Left lung (tissue), 14 donors: ENCODE measurements at places on chromosomes 13 and 19.

- peak; percentile 73 for DNase-seq
Observed at GRCh38 chr13:110108348-110109139, 198.4 kb downstream of the COL4A1 start.

- no peak for DNase-seq
Observed at GRCh38 chr19:17121736-17122293, 46.2 kb downstream of the MYO9B start.

DNA sequence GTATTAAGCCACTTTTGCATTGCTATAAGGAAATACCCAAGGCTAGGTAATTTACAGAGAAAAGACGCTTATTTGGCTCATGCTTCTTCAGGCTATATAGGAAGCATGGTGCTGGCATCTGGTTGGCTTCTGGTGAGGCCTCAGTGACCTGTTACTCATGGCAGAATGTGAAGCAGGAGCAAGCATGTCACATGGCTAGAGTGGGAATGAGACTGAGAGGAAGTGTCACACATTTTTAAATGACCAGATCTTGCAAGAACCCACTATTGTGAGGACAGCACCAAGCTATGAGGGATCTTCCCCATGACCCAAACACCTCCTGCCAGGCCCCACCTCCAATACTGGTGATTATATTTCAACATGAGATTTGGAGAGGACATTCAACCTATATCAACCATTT is 25.7 kb upstream of the IGFL4 start:
- no peak for DNase-seq

GRCh38 chr13:113479179-113479578 is 11.3 kb downstream of the DCUN1D2 start:
- no peak for DNase-seq

GRCh38 chr19:46451352-46451751 is 20.0 kb downstream of the PNMA8A start:
- DNase-seq: no peak

DNA sequence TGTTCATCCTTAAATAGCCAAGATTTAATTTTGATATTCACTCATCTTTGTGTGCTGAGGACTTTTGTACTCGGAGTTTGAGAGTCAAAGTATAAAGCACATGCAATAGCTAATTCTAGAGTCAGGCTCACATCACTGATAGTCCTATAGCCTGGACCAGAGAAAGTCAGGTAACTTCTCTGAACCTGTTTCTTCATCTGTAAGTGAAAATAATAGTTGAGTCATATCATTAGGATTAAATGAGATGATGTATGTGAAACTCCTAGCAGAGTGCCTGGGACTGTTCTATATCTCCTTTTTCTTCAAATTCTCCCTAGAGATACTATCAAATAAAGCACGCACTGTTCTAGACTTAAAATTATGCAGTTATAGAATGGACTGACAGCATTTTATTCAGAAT is 9.0 kb downstream of the CHAMP1 start:
- no peak for DNase-seq

DNA sequence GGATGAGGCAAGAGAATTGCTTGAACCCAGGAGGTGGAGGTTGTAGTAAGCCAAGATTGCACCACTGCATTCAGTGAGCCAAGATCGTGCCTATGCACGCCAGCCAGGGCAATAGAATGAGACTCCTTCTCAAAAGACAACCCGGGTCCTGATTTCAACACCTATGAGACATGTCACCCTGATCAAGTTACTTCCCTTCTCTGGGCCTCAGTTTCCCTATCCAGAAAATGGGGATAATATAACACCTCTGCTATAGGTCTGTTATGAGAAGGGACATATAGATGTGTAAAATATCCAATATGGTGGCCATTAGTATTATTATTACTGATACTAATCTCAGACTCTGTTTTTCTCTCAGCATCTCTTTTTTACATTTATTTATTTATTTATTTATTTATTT is 12.9 kb upstream of the GIPR start:
- no peak for DNase-seq

DNA sequence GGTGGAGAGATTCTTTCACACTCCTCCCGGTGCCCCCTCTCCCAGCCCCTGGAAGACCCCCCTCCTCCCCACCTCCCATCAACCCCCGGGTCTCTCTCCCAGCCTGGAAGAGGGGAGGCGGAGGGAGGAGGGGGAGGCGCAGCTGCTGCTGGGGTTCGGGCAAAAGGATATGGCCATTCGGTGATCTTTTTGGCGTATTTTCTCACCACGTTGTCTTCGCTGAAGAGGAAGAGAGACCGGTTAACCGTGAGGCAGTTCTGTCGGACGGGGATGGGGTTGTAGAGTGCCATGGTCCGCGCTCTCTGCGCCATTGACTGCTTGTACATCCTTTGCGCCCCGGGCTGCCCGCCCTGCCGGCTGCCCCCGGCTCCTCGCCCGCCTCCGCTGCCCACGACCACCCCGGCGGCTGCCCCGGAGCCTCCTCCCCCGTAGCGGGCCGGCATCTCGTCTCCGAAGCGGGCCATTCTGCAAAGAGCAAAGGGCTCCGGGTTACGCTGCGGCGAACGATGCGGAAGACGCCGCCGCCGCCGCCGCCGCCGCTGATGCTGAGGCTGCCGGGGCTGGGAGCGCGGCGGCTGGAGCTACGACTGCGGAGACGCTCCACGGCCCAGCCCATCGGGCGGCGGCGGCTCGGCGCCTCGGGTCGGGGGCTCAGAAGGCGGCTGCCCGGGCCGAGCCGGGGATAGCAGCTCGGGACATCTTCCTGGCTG is 363 bp downstream of the CACNA1A start:
- no peak for DNase-seq

GRCh38 chr13:71685072-71685471 is 181.9 kb downstream of the DACH1 start:
- DNase-seq: no peak

DNA sequence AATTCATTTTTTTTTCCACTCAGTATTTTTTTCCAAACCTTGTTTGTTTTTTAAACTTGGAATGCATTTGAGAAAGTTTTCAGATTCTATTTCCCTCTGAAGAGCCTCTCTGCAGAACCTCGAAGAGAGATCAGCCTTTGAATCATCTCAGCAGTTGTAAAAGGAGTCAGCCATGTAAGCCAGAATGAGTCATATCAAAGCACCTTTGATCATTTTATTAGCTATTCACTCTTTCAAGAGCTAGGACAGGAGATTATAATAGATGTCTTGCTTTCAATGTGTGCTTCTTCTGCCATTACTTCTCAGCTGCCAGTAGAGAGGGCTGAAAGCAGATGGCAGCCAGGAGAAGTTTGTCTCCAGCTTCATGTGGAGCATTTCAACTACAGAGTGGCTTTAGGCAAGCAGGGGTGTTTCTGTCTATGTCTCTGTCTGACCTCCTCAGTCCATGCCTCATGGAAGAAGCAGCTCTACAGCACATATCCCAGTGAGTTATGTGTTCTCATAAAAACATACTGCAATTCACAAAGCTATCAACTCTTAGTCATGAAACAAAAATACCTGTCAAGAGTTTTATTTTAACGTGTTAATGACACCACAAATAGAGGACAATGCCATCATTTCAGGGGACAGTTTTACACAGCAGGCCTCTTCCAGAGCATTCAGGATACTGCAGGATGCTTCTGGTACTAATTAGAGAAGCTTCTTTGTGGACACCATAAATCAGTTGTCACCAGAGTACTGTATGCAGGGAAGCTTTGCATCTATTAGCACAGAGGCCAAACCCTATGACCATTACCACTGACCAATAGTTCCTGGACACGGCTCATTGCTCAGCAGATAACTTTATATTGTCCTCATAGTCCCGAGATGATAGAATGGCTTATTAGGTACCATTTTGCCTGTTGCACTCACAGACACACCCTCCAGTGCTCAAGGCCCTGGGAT is 94.3 kb downstream of the NHLRC3 start:
- DNase-seq: no peak

GRCh38 chr13:35720690-35721554 is 244.4 kb upstream of the MAB21L1 start:
- no peak for DNase-seq

DNA sequence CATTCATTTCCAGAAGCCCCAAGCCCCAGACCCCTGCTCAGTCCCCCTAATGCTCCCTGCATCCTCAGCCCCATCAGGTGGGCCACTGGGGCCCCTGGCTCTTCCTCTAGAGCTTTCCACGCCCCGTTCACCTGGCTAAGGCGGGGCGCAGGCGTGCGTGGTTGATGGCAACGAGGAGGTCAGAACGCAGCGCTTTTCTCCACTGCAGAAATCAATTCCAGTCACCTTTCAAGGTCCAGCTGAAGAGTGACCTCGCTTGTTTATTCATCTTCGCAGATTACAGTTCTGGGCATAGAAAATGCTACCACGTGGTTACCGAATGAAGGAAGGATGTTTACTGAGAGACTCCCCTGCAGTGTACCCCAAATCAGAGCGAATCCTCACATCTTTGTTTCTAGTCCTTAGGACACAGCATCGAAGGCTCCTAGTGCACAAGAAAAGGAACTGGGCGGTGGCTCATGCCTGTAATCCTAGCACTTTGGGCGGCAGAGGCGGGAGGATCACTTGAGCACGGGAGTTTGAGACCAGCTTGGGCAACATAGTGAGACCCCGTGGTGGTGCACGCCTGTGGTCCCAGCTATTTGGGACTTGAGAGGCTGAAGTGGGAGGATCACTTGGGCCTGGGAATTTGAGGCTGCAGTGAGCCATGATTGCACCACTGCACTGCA is 828 bp upstream of the PBX4 start:
- no peak for DNase-seq

- DNase-seq: no peak
Observed at GRCh38 chr13:30334663-30335386, 27.5 kb upstream of the KATNAL1 start.

- no peak for DNase-seq
Observed at GRCh38 chr13:94384231-94384905, 95.1 kb downstream of the DCT start.

DNA sequence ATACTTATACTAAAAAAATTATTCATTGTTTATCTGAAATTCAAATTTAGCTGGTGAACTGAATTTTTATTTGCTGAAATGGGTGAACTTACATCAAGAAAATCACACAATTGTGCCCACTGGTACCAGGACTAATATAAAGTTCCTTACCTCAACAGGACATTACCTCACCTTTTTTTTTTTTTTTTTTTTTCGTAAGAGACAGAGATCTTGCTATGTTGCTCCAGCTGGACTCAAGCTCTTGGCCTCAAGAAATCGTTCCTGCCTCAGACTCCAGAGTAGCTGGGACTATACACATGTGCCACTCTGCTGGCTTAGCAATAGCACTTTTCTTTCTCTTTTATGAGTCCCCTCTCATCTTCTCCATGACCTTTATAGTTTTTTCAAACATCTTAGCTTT is 22.5 kb upstream of the NDFIP2 start:
- no peak for DNase-seq

DNA sequence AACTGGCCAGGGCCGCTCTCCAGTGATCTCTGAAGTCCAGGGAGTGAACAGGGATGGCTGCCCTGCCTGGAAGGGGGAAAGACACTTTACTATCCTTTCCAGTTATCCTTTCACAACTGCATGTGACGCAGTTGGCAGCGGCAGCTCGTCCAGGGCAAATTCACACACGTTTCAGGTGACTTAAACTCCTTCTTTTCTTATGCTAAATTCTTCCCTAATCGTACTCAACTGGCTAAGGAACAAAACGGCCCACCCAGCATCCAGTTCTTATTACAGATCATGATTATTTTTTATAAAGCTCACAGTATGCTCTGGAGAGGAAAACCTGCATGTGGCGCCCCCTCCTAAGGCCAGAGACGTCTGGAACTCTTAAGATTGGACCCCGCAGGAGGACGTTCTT is 767.1 kb downstream of the UQCRFS1 start:
- DNase-seq: no peak

- DNase-seq: peak; percentile 81
Observed at GRCh38 chr13:43307921-43308433, 284.6 kb downstream of the DNAJC15 start.

GRCh38 chr19:55368701-55369563 is 1.3 kb downstream of the IL11 start:
- DNase-seq: no peak

DNA sequence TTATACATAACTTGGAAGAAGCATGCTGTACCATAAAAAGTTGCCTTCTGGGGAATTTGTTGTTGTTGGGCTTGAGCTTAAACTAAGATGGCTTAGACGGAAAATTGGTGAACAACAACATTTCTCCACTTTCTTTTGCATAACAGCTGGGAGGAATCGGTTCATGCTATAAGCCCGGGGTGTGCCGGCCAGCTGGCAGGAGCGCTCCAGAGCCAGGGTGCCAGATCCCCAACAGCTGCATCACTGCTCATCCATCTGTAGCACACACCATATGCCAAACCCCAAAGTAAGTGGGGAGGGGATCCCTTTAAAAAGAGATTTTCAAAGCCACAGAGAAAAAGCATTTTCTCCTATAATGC is 419.5 kb upstream of the ARGLU1 start:
- DNase-seq: peak; percentile 69

- no peak for DNase-seq
Observed at GRCh38 chr13:95185851-95186250, 115.4 kb downstream of the ABCC4 start.

DNA sequence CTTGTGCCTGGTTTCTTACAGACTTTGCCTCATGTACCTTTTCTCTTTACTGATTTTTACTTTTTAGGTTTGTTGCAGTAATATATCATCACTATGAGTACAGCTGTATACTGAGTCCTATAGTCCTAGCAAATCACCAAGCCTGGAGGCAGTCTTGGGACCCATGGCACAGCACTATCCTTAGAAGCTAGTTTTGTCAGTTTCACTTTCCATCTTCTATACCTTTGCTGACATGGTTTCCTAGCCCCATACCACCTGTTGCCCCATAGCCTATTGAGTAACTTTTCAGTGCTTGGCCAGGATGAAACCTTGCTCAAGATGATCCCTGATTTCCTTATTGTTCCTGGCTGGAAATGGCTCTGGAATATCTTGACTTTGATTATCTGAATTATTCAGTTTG is 826.4 kb downstream of the GPC5 start:
- no peak for DNase-seq

DNA sequence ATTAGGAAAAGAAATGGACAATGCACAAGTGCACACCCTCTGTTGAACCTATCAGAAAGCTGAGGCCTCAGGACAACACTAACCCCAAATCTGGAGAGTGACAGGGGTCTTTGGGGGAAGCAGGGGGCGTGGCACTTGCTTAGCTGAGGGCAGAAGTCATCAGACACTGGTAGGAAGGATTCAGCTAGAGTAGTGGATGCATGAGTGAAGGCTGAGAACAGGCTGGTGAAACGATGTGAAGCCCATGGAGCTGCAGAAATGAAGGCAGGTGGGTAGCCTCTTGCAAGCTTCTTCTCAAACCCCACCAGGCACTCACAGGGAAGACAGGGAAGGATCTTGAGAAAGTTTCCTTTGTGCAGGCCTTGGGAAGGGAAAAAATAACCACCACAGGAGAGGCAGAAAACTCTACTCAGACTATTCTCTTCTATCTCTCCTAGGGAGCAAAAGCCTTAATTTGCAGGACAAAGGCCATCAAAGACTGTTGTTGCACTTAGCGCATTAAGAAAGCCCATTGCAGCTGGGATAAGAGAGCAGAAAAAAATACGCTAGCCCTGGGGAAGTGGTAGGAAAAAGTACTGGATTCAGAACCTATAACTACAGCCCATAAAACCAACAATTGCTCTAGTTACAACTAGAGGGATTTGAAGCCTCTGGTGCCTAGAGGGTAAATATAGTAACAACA is 193.3 kb upstream of the ZNF536 start:
- no peak for DNase-seq
